ENCODE measurements at places on chromosomes 6 and 20. TPM values are rescaled to one million over a fixed set of nuclear protein-coding genes. Genes with fewer than 3 reads are reported as not detected.

GRCh38 chr6:104887350-104887749 lies 27.6 kb upstream of the HACE1 start:
- DNase-seq = peak; percentile 50

DNA sequence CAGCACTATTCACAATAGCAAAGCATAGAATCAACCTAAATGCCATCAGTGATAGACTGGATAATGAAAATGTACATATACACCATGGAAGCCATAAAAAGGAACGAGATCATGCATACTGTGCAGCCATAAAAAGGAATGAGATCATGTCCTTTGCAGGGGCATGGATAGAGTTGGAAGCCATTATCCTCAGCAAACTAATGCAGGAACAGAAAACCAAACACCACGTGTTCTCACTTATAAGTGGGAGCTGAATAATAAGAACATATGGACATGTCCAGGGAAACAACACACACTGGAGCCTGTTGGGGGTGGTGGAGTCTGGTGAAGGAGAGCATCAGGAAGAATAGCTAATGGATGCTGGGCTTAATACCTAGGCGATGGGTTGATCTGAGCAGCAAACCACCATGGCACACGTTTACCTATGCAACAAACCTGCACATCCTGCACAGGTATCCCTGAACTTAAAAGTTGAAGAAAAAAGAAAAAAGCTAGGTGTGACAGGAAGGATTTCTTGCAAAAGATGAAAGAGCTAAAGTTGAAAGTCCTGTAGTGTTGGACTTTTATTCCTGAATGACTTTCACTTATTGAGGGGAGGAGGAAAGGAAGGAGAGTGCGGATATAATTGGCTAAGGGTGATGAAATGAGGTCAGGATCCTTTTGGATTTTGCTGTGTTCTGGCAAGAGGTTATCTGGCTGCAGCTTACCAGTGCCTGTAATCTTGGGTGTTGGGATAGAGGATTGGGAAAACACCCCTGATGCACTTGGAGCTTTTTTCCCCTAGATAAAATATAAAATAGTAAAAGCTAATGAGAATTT lies 8.5 kb downstream of the TRMT11 start:
- no peak for DNase-seq

GRCh38 chr20:23419995-23420901 lies 1.0 kb downstream of the NAPB start:
- DNase-seq = peak; percentile 73

GRCh38 chr6:87808005-87808757 lies 106.1 kb upstream of the AKIRIN2 start:
- peak; percentile 76 for DNase-seq

DNA sequence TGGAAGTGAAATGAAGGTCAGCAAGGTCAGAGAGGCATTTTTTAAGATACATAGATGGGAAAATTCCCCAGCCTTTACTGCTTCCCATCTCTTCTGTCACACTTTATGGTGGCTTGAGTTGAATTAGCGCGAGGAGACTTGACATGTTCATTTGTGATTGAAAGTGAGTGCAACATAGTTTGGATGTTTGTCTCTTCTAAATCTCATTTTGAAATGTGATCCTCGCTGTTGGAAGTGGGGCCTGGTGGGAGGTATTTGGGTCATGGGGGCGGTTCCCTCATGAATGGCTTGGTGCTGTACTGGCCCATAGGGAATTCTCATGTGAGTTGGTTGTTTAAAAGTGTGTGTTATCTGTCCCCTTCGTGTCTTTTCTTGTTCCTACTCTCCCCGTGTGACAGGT lies 237.2 kb downstream of the CDKAL1 start:
- no peak for DNase-seq

Gene C4A
- total RNA-seq = 2.2 TPM

DNA sequence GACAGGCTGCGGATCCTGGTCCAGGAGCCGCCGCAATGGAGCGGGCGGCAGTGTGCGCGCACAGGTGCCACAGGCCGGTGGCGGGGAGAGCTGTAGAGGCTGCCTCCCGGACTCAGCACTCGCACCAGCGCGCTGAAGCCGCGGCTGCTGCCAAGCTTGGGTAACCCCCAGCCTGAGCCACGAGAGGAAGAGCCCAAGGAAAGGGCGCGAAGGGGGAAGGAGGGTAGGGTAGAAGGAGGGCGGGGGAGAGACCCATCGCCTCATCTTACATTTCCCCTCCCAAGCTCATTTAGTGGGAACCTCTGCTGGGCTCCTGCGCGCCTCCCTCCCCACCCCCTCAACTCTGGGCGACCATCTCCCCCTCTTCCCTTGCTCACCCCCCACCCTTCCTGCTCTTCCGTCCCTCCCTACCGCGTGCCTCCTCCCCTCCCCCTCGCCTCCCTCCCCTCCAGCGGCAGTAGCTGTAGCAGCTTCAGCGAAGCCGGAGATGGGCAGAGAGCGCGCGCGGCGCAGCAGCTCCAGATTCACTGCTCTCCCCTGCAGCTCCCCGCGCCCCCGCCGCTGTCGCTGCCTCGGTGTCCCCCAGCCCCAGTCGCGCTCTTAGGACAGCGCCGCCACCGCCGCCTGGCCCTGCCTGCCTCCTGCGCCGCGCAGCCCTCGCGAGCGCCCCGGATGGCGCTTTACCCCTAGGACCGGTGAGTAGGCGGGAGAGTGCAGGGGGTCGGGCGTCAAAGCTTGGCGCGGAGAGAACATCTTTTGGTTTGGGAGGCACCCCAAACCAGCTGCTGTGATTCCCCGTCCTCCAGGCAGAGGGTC lies at the start of gene FUT9:
FUT9 (plus strand) TSS at position 457 of the 816 bp plus-strand sequence. CDS start 187,182 bp downstream, outside the sequence.
- no peak for DNase-seq

GRCh38 chr20:32517518-32517873 lies 67.6 kb downstream of the NOL4L start:
- no peak for DNase-seq

Data from LHCN-M2 (cell line).